Hematopoietic multipotent progenitor cell treated with erythropoietin and hydrocortisone succinate and interleukin-3 and kit ligand, for 8 days (in vitro differentiated cells): ENCODE measurements at places on chromosomes 6 and 20.

DNA sequence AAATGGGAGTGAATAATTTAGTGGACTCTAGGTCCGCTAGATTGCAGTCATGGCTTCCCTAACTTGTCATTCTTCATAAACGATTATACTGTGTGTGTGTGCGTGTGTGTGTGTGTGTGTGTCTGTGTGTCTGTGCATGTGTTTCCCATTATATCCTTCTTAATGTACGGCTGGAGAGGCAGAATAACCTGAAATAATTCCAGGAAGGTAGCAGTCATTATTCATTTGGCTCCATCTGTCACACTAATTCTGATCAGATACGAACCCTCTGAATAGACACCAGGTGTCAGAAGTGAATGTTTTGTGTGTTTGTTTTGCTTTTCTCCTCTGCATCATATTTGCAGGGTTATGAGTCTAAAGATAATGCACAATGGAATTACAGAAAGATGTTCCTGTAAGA lies 372.9 kb downstream of the DOK5 start:
- DNase-seq, result no peak

DNA sequence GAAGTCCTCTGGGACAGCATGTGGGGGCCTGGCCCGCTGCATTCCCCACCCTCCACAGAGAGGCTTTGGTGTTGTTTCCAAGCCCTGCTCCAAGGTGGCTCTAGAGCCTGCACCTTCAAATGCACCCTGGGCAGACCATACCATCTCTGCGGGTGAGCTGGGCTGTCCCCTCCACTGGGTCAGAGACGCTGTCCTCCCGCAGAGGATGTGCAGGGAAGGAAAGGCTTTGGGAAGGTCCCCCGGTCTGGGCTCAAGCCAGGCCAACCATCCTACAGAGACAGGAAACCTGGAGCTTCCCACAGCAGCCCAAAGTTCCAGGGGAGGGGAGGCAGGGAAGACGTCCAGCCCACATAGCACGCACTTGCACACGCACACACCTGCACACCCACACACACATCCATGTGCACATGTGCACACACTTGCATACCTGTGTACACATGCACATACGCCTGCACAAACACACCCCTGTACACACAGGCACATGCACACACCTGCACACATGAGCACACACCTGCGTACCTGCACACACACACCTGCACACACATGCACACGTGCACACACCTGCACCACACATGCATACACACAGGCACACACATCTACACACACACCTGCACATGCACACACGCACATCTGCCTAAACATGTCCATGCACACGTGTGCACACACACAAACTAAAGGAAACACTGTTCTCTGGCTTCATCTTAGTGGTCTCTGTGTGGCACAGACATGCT lies 155.4 kb downstream of the ERMARD start:
- no peak for DNase-seq

- no peak for DNase-seq
Measured at GRCh38 chr6:1372690-1373089, 16.7 kb upstream of the FOXF2 start.

- DNase-seq, result no peak
Measured at GRCh38 chr20:57652606-57653545, 32.6 kb upstream of the ZBP1 start.

DNA sequence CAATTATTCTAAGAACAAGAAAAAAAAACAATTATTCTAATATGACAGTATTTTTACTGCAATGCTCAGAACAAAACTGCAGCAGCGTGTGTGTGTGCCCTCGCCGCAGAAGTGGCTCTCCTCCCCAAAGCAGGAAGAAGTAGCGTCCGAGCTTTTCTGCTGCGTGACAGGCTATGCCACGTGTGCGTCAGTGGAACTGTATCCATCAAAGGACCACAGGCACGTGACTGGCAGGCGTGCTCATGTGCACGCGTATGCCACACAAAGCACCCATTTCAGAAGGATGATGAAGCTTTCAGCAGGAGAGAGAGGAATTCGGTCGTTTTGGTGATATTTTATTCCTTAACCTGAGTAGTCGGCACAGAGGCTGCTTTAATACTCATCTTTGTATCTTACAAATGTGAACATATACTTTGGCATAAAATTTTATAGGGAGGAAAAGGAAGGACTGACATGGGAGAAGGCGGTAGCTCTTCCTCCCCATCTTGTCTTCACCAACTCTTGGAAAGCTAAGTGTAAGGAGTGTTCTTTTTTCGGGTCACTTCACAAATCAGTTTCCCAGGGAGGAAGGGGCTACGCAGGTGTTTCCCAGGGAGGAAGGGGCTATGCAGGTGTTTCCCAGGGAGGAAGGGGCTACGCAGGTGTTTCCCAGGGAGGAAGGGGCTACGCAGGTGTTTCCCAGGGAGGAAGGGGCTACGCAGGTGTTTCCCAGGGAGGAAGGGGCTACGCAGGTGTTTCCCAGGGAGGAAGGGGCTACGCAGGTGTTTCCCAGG lies 3.4 kb downstream of the TCFL5 start:
- no peak for DNase-seq

- no peak for DNase-seq
Measured at GRCh38 chr6:44498436-44498835, 110.9 kb downstream of the CDC5L start.

DNA sequence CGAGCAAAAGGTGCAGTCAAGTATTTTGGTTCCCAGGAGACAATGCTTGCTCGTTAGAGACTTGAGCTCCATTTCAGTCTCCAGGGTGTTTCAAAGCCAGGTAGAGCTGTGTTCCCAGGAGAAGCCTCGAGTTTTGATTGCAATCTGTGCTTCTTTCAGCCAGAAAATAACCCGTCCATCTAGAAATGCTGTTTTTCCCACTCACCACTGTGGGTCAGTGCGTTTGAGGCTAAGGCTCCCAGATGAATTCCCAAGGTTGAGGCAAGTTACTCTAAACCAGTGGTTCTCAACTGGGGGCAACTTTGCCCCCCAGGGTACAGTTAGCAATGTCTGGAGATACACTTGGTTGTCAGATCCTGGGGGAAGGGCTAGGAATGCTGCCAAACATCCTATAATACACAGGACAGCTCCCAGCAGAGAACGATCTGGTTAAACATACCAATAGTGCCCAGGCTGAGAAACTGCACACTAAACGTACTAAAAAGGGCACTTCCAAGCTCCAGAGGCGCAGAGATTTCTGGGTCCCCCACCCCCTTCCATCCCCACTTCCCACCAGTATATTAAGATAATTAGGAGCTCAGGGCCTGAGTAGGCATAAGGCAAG lies 13.8 kb downstream of the BMP7 start:
- DNase-seq, result no peak

GRCh38 chr20:46351357-46352058 lies 43.2 kb upstream of the CDH22 start:
- no peak for DNase-seq

GRCh38 chr6:36678488-36679042 lies at the start of gene CDKN1A:
TSS of gene CDKN1A (plus strand) at chr6:36678714. CDS start at chr6:36684102, 5,388 bp downstream.
- DNase-seq, result peak; percentile 84

DNA sequence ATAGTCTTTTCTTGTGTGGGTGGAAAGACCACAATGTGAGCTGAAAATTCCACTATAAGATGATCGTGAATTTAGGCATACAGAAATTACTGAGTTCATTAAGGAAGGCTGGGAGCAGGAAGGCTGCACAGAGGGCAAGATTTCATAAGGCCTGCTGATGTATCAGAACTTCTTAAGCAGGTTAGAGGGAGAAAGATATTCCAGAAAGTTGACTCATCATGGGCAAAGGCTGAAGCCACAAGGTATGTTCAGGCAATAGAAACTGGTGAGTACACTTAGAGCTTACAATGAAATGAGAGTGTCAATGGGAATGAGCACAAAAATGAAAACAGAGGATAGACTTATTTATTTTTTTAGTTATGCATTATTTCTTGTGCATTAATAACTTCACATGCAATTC lies 618.6 kb downstream of the CBLN4 start:
- no peak for DNase-seq

- no peak for DNase-seq
Measured at GRCh38 chr6:88376197-88376596, 210.1 kb upstream of the CNR1 start.

- peak; percentile 28 for DNase-seq
Measured at GRCh38 chr6:104940893-104941728, 15.8 kb upstream of the LIN28B start.

DNA sequence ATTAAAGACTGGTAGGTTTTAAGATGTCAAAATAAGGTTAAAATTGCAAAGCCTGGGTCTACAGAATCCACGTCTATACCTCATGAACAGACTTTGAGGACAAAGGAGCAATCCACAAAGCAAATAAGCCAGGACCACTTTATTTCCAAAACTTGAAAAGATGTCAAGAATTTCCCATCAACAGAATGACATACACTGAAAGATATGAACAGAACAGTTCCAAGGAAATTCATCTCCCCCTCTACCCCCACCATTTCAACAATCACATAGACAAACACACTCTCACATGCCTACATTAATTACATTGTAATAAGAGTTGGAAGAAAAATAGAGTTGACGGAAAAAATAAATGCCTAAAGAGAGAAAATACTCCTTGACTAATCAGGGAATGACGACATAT lies 45.2 kb upstream of the NHSL1 start:
- DNase-seq, result no peak

- no peak for DNase-seq
Measured at GRCh38 chr20:58579819-58580473, 64.7 kb upstream of the APCDD1L start.

DNA sequence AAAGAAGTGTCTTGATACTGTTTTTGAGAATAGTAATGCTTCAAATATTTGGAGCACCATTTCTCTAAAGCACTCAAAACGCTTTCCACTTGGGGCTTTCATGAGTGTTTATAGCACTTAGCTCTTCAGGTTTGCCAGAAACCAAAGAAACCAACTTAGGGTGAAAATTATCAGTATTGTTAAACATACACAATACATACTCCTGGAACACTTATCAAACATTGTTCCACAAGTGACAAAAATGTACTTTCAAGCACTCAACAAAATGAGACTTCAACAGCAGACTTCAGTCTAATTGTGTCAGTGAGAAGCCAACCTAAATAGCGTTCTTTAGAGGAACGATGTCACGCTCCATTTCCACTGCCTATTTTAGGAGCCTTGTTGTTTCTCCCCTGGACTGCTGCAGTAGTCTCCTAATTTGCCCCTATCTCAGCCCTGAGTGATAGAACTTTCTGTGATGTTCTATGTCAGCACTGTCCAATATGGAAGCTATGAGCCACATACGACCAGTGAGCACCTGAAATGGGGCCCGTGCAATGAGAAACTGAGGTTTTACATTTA lies 461.3 kb downstream of the KIF16B start:
- no peak for DNase-seq

GRCh38 chr20:64232794-64233193 lies 22.8 kb upstream of the PCMTD2 start:
- DNase-seq, result peak; percentile 14

DNA sequence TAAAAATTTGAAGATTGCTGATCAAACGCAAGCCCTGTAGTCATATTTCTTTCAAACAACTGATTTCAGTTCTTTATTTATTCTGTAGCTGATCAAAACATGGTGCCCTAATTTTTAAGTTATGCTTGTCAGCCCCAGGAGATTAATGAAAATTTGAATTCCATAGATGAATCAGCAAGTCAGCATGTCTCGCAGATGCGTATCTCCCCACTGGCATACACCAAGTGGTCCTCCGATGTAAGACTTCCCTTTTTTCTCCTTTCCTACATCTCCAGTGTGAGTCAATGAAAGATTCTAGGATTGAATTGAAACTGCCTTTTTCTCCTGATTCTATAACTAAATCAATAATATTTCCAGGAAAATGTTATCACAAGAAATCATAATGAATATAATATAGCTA lies 539.6 kb upstream of the NOX3 start:
- DNase-seq, result no peak

GRCh38 chr20:42276718-42277602 lies 658.8 kb upstream of the CHD6 start:
- no peak for DNase-seq

DNA sequence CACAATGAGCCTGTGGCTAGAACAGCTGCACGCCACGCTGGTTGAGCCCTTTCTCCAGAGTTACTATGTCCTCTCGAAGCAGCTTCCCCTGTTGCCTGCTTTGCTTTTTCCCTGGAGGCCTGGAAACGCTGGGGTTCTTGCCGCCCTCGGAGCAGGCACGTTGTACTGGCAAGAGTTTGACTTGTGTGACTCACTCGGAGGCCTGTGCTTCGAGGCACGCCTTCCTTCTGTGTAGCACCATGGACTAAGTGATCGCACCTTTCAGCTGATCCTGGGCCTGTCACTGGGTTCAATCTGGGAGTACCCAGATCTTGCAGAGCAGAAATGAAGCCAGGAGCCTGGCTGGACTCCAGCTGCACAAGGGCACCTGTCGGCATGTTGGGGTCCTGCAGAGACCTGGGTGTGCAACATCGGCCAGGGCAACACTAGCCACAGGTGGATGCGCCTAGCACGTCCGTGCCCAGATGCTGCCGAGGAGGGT lies 5.2 kb downstream of the INSM1 start:
- DNase-seq, result no peak

DNA sequence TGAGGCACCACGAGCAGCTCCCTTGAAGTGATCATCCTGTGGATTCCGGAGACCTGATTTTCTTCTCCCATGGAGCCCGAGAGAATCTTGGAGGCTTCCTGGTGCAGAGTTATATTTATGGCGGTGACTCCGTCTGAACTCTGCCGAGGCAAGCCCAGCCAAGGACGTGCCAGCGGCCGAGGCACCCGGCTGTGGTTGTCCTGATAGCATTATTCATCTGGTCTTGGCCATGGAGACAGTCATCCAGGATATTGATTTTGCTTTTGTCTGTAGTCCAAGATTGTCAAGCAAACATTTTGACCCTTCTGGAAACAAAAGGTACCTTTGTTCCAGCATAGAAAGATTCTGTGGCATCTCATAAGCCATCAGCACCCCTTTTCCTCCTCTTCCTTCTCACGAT lies 163.3 kb downstream of the SCML4 start:
- DNase-seq, result no peak

GRCh38 chr6:88483424-88483823 lies 317.3 kb upstream of the CNR1 start:
- no peak for DNase-seq

DNA sequence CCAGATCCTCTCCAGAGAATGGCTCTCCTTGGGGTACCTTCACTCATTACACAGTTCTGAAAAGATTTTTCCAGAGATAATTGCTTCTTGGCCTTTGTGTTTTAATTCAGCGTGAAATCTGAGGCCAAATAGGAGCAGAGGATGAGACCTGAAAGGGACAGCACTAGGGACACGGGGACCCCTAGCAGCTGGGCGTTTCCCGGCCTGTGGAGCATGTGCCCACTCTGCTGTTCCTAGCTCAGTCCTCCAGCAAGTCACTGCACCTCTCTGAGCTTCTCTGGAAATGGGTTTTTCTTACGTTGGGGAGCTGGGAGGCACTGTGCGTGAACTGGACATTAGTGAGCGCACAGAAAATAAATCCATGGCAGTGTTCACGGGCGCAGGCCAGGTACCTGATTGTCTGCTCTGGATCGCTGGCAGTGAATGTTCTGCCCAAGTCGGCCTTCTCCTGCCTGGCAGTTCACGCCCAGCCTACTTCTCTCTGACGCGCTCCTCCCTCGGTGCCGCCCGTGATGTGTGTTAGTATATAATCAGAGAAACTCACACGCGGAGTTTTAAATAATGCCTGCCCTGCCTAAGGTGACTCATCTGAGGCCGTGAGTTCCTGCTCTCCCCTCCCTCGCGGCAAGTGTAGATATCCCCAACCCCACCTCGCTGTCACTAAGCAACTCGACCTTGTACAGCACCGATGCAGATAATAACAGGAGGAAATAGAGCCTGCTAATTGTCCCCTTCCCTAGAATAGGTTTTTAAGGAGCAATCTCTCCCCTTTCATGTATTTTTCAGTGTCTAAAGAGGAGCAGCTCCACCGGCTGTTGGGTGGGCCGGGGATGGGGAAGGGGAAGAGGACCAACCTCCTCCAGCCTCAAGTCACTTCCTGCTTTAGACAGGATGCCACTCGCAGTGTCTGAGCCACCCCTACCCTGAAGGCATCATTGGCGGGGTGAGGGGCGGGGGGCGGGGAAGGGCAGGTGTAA lies 2.7 kb upstream of the TUBB2A start:
- DNase-seq, result peak; percentile 93
